ENCODE measurements at places on chromosomes 3 and 15.

GRCh38 chr15:69762373-69763148 lies 309.9 kb downstream of the RPLP1 start:
- DNase-seq: no peak

DNA sequence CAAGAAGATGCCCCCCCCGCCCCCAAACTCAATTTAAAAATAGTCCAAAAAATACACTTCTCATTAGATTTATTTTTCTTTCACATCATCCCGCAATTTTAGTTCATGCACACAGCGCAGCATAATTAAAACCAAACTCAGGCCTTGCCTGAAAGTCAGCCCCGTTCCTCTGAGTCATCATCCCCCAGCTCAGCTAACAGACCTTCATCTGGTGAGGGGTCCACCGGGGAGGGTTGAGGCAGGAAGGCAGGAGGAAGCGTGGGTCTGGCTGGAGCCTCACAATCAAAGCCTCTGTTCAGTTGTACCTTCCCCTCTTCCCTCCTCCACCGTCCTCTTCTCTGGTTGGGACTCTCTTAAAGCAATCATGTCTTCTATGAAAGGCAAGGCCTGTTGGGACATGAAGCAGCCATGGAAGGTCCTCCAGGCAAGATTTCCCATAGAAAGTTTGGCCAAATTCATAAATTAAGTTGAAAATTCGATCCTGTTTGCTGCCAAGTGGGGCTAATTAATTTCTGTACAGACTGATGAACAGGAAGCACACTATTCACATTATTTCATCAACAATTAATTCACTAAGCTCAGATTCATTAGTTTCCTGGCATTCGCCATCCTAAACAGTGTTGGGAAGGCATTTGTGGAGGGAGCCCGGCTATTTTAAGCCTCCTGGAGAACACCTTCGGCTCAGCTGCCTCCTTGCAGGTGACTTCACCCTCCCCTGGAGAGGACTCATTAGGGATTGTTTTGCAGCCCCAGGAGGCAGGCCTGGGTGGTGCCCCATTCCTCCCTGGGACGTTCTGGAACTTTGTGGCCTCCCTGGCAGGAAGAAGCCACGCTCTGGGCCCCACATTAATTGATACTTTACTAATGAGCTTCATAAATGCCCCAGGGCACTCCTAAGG lies 72.3 kb upstream of the BNC1 start:
- no peak for DNase-seq

DNA sequence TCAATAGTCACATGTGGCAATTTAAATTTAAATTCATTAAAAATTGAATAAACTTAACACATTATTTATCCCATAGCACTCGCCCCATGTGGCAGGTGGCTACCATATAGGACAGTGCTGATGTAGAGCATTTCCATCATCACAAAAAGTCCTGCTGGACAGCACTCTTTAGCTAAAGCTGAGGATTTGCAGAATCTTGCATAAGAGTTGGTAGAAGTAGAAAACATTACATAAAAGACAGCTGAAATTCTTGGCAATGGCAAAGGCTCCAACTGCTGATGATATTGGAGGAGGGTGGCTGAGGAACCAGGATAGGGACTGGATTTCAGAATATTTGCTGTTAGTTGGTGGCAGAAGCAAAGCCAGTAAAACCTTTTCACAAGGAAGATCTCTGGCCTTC lies 230.7 kb upstream of the SATB1 start:
- DNase-seq: no peak

GRCh38 chr15:69165637-69166025 lies 5.2 kb downstream of the GLCE start:
- DNase-seq: no peak

DNA sequence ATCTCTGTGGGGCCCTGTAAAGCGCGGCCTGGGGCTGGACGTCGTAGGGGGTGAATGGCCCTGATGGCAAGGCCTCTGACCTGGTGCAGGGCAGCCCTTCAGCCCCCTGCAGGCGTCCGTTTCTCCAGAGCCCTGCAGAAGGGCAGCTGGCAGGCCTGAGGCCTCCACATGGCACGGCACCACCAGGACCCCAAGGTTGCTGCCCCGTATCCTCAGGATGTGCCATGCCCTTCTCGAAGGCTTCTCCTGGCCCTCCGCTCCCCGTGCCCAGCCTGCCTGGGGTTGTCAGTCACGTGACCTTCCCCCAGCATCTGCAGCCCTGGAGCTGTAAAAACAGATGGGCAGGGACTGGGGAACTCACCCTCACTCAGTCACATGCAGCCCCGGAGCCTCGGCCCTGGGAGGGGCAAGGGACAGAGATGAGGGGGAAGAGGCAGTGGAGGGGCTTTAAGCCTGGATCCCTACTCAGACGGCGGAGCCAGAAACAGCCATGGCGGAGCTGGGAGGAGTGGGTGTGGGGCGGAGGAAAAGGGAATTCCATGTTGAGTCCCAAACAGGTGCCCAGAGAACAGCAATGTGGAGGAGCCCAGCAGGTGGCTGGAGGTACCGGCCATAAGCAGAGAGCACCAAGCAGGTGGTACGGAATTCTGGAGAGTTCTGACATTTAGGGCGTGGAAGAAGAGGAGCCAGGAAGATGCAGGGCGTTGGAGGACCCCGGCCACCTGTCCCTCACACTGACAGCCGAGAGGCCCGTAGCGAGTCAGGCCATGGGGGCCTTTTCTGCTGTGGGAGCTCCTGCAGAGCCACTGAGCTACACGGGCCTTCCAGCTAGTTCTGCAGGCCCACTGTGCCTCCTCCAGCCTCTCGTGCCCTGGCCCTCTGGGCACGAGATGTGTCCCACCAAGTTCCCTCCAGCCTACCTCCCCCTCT lies 193.1 kb downstream of the XXYLT1 start:
- DNase-seq: no peak

GRCh38 chr15:26394801-26395200 lies 378.1 kb downstream of the GABRB3 start:
- no peak for DNase-seq

DNA sequence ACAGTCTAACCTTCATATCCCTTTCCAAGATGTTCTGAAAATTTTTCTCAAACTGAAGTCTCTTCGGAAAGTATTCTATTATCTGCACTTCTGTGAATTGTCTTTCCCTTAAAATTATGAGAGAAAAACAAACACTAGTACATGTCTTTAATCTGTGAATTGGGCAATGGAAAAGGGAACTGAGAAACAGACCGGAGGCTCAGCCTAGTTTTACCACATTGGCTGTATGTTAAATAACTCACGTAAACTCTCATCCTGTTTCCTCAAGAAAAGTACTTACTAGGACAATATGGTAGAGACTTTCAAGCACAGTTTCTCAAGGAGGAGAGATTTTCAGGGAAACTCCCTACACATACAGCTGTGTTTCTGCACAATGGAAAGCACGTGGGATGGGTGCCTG lies 982.2 kb upstream of the SEMA6D start:
- DNase-seq: no peak

- no peak for DNase-seq
Observed at GRCh38 chr3:97674461-97674860, 90.1 kb upstream of the ARL6 start.

DNA sequence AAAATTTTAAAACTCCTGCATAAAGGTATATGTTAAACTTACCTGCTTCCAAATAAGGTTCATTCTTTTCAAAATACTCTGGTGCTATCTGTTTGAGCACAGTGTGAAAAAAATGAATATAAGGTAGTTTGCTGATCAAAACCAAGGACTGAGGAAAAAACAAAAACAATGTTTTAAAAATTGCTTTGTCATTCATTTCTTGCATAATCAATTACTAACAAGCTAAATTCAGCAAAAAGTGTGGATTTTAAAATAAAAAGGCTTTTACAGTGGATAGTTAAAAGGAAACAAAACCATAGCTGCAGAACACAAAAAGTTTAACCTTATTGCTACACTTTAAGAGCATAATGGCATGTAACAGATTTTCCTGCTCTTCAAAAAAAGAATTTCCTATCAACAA lies 31.5 kb downstream of the DENND6A start:
- peak; percentile 3 for DNase-seq

- DNase-seq: no peak
Observed at GRCh38 chr3:129348734-129349133, 70.1 kb downstream of the HMCES start.

GRCh38 chr3:111730143-111730542 lies 128.9 kb upstream of the PHLDB2 start:
- no peak for DNase-seq

- no peak for DNase-seq
Observed at GRCh38 chr15:70151003-70151402, 53.3 kb upstream of the TLE3 start.

- DNase-seq: no peak
Observed at GRCh38 chr15:80292079-80292478, 40.1 kb upstream of the CTXND1 start.

GRCh38 chr3:44892689-44893088 lies 18.3 kb downstream of the TGM4 start:
- no peak for DNase-seq

DNA sequence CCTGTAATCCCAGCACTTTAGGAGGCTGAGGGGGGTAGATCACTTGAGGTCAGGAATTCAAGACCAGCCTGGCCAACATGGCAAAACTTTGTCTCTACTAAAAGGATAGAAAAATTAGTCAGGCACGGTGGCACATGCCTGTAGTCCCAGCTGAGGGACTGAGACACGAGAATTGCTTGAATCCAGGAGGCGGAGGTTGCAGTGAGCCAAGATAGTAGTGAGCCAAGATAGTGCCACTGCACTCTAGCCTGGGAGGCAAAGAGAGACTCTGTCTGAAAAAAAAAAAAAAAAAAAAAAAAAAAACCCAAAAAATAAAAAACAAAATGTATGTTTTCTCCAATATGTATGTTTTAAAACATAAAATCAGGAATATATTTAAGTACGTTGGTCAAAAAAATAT lies 16.3 kb downstream of the TARS3 start:
- DNase-seq: no peak

- no peak for DNase-seq
Observed at GRCh38 chr3:184559336-184559735, 2.2 kb upstream of the EPHB3 start.

DNA sequence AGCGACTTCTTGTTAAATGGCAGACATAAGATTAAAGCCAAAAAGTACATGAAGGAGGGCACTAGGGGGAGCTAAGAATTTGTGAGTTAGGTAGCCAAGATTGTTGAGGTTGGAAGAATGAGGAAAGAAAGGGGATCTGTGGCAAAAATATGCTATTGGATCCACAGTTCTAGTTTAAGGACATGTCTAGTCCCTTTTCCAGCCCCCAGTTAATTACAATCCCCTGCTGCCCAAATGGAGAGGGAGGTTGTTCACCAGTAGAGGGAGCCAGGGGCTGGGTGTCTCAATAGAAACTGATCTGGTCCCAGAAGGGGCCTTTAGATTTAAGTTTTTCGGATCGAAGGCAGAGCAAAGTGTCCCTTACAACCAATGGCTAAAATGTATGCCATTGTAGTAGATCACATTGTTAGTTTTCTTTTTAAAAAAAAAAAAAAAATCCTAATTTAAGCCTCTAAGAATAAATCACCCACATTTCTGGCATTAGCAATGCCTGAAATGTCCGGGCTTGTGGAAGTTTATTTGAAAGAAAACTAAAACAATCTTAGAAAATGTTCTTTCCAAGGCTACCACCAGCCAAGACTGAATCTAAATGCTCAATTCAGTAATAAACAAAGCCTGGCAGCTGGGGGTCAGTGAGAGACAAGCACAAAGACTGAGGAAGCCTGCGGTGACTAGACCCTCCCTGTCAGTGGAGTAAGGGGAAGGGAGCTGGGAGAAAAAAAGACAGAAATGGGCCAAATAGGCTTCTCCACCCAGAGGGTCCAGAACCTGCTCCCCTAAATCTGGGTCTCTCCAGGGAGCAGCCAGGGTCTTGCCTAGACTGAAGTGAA lies 7.1 kb downstream of the COL8A1 start:
- DNase-seq: peak; percentile 76

DNA sequence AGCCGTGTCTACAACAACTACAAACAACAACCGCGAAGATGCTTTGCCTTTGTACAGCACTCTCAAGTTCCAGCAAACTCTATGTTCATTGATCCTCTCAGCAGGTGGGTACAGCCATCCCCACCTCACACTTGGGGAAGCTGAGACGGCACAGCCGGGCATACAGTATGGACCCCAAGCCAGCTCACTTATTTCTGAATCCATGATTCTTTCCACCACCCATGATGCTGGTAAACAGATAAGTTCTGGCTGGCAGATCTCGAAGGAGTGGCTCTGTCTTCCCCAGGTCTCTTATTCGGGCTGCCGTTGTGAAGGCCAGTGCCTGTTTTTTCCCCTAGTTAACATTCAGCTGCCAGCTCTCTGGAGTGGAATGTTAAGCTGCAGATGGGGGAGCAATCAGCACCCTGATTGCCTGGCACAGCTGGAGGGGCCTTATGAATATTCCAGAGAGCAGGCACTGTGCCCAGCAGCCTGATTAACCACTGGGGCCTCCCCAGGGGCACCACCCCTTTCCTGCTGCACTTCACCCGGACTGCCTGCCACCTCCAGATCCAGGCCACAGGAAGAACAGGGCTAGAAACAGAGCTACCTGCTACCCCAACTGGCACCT lies 73.2 kb downstream of the CORO2B start:
- DNase-seq: peak; percentile 57

- peak; percentile 73 for DNase-seq
Observed at GRCh38 chr15:56496635-56497034, 31.7 kb upstream of the MNS1 start.

DNA sequence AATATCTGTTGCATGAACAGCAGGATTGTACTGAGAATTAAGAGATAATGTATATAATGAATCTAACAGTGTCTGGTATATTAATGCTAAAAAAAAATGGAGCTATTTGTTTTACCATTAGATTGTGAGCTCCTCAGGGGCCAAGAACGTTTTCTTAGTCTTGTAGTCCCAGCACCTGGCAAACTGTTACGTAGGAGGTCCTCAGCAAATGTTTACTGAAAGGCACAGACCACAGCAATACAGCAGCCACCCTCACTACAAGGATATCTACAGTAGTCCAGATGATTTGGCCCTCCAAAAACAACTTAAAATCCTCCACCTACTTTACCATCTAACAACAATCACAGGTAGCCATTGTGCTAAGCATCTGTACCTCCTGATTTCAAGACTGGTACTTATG lies 59.7 kb downstream of the MSL2 start:
- DNase-seq: no peak

DNA sequence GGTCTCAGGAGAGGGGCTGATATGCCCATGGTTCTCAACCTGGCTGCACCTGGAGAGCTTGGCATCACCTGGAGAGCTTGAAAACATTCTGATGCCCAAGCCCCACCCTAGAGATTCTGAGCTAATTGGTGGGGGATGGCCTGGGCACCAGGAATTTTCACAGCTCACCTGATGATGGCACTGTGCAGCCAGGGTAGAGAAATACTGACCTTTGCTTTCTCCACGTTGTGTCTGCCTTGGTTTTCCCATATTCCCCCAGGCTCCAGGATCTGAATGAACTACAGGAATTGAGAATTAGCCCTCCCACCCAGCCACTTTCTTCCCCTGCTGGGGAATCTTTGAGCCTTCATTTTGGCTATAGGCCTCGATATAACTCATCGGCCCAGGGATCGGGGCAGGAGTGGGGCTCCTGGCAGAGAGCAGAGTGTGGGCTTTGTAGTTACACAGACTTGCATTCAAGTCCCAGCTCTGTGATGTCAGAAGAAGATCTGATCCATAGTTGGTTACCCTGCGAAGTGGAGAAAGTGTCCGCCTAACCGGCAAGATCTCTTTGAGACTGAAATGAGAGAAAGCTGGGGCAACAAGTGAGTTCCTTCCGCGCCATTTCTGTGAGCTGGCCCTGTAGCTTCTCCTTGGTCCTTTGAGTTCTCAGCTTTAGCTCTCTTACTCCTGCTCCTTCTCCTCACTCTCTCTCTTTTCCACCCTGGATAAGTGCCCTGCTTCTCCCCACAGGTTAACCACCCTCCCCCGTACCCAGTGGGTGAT lies 33.1 kb upstream of the UBE2Q2 start:
- DNase-seq: peak; percentile 44

- peak; percentile 55 for DNase-seq
Observed at GRCh38 chr15:39934397-39935071, 619 bp downstream of the EIF2AK4 start.

Measured in GM23248 (cell line).